Activated T-cell treated with anti-CD3 and anti-CD28 coated beads, Interleukin-2, amount 50 U/mL, for 4 hours (primary cell): ENCODE measurements at places on chromosomes 4 and X. TPM values are rescaled to one million over a fixed set of nuclear protein-coding genes. Genes with fewer than 3 reads are reported as not detected.

SYNPO2 gene
- 0.15 TPM for total RNA-seq

PDGFRA gene
- total RNA-seq: 0.22 TPM

TRIML2 gene
- not detected for total RNA-seq

RBM47 gene
- 0.87 TPM for total RNA-seq

NEUROG2 gene
- total RNA-seq: not detected

RNF128 gene
- total RNA-seq: not detected

GPRASP3 gene
- 0.87 TPM for total RNA-seq

BTK gene
- total RNA-seq: 2.3 TPM

SYN1 gene
- total RNA-seq: 0.24 TPM

SPATA4 gene
- not detected for total RNA-seq

ADGRG4 gene
- not detected for total RNA-seq

DNA sequence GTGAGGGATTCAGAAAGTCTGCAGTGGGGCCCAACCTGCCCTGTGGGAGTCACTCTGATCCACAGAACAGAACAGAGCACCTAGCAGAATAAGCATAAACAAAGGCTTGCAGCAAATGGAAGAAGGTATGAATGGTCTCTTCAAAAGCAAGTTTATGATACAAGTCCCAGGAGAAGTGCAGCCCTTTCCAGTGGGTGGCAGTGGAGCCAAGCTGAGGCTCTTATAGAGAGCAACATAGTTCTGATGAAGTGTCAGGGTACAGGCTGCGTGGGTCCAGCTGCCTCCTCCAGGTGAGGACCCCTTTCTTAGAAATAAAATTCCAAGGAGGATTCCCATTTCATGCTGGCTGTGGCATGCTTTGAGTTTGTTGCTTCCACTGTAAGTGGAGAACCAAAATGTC, 88.8 kb upstream of the PAK3 start:
- DNase-seq: no peak

DNA sequence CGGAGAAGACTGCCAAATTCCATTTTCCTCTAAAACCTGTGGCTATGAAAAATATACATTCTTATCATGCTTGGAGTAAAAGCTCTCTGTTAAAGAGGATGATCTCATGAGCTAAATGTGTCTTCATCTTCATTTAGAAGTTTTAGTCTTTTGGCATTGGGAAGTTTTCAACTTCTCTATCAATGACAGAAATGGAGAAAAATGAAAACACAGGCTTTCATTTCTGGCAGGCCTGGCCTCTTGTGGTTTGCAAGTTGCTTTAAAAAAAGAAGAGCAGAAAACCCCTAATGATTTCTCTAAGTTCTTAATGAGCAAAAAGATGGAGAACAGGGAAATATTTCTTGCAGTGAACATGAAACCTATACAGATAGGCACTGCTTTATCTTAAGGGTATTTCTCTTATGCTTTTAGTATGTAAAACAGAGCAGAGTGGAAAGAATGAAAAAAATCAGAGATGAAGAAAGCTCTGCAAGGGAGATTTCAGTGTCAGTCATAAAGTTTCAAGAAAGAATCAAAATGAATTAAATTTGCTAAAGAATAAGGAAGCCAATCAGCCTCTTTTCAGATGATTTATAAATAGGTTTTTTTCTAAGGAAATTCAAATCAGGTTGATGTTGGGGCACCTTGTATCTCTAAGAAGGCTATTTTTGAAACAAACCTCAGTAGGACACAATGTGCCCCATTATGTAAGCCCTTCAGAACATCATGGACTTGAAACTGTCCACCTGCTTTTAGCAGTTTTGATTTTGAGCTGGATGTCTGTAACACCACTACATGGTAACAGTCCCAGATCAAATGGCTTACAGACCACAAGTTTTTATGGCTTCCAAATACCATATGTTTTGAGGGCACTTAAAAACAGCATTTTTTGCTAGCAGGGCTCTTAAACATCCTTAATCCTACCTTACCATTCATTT, 225.0 kb downstream of the GRIA3 start:
- DNase-seq: no peak

DNA sequence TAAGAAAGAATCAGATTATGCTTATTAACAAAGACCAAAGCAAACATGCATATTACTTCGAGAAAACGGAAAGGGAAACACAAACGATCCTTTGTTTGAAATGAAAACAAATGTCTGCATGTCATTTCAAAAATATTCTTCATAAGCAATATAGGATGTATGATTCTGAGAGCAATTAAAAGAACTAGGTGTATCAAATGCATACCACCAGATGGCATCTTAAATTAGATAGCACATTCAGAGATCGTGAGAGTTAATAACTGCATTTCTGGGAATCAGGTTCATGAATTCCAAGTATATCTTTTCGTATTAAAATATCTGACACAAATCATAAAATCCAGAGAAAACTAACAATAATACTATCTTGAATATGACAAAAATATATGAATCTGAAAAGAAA, 159.5 kb downstream of the PPP3CA start:
- DNase-seq: no peak

DNA sequence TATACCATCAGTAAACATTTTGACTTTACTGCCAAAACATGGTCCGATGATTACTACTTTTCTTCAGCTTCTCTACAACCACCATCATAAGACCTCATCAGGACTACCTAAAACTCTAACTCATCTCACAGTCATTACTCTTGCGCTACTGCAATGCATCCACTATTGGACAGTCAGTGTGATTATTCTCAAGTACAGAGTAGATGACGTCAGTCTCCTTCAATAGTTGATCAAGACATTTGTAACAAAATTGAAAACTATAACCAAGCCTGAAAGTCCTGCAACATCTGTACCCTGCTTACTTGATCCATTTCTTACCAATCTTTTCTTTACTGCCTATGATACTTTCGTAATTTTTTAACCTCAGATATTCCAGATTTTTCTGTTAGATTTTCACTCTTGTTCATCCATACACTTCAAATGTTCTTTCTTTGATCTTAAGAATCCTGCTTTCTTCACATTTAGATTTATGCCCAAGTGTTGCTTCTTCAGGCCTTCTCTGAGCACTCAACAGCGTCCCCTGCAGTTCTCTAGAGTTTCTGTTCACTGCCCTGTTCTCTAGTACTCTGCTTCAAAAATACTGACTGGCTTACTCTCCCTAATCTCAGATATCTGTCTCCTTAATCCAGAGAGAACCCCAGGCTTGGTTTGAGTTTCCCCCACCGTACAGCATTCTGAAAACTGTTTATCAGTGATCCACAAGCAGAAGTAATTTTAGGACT, 1517.6 kb downstream of the STIM2 start:
- no peak for DNase-seq

- no peak for DNase-seq
These were observed 207.9 kb upstream of the FAM241A start for GRCh38 chr4:111937368-111937767.

DNA sequence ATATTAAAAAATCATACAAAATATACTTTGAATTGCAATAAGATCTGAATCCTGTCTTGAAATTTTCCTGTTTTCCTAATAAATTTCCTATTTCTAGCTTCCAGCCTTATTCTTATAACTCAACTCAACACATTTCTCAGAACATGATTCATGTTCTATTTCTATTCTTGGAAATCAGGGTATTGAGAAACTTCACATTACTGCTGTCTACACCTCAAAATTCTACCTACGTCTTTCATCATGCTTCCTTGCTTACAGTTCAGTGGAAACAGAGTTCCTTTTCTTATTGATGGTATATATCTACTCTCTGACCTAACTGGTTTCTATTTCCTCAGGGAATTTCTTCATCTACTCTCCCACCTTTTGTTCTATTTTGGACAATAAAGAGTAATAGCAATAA, 2139.0 kb downstream of the ARAP2 start:
- DNase-seq: no peak

GRCh38 chr4:61309616-61310015, 109.5 kb downstream of the ADGRL3 start:
- DNase-seq: no peak

GRCh38 chr4:6468376-6468775, 4.0 kb downstream of the PPP2R2C start:
- no peak for DNase-seq

DNA sequence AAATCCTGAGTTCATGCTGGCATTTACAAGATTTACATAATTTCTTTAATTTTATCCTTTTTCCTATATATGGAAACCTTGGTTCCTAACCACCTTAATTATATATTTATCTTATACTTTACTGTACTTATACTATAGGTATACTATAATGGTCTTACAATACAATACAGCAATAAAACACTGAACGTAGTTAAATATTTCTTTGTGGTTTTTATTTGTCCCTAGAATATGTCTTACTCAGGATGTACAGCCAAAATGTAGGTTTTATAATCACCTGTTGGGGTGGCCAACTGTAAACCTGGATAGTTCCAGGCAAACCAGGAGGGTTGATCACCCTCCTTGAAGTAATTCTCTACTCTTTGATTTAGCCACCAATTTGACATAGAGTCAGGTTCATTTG, 48.4 kb upstream of the KIT start:
- DNase-seq: no peak

DNA sequence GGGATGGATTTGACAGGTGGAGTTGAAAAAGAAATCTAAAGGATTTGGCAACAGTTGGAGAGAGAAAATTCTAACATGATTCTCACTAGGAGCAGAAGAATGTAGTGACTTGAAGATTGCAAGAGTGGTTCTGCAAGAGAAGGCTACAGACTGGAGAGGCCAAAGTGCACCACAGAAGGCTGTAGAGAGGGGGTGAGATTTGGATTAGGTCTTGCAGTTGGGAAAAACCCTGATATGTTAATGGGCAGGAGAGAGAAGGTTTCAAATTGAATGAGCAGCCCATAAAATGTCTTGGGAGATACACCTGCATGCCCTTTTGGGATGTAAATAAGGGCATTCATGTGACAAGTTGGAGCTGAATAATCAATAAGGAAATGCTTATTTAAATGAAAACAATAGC, 14.7 kb upstream of the VEGFD start:
- no peak for DNase-seq

- no peak for DNase-seq
These were observed 32.2 kb upstream of the MAGEA10 start for GRCh38 chrX:152170621-152171020.

GRCh38 chr4:94363136-94363655, 20.6 kb upstream of the HPGDS start:
- DNase-seq: no peak

DNA sequence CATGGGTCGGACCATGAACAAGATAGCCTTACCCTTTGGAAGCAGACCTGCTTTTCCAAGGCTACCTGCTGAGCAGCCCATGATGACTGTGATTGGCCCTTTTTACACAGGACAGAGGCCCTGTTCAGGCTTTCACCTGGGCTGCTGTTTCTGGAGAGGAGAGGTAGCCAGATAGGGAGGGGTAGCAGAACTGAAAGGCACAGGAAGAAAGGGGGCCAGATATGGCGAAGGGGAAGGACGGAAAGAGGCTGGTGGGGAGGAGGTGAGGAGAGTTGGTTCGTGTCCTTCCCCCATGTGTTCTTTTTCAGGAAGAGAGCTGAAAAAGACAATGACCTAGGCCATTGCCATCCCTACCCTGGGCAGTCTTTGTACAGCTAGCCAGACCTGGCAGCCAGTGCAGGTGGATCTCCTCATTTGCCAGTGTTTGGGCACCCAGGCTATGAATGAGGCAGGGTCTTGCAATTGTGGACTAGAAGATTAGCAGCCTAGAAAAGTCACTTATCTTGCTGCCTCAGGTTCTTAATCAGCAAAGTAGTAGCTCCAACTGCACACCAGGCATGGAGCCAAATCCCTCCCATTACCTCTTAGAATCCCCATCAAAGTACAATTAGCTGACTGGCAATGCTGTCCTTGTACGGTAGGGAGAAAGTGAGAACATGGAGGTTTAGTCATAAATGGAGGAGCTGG, 139.6 kb downstream of the AMMECR1 start:
- no peak for DNase-seq

DNA sequence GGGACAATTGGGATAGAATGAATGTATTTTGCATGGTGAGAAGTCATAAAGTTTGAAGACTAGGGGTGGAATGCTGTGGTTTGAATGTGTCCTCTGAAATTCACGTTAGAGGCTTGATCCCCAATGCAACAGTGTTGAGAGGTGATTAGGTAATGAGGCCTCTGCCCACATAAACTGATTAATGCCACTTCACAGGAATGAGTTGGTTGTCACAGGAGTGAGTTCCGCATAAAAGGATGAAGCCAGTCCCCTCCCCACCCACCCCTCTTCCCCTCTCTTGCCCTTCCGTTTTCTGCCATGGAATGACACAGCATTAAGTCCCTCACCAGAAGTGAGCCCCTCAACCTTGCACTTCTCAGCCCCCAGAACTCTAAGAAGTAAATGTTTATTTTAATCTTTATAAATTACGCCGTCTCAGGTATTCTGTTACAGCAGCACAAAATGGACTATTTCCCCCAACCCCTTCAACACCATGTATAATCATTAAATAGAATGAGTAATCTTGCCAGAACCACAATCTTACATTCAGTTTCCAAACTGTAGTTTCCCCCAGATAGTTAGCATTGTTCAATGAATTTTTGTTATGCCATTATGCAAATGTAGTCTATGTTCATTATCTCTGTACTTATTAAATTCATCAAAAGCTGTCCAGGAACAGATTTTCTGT, 5.5 kb upstream of the MMAA start:
- no peak for DNase-seq

GRCh38 chr4:6502147-6502546, 29.7 kb upstream of the PPP2R2C start:
- no peak for DNase-seq

- DNase-seq: no peak
These were observed 11.1 kb upstream of the GPM6A start for GRCh38 chr4:175823015-175823742.

DNA sequence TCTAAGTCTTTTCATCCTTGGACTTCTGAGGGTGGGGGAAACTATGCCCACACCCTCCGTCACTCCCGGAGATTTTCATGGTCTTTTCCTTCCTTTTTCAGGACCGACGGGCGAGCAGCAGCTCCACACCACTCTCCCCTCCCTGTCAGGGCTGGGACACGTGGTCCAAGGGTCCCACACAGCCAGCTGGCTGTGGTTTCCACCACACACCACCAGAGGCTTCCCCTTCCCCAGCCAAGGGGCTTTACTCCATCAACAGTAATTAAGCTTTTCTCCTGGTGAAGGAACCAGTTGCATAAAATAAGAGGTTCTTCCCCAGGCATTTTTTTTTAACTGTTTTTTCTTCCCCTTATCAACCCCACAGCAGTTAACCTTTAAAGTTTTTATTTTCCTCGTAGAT, 453.9 kb downstream of the GPAT3 start:
- no peak for DNase-seq
